ENCODE measurements at places on chromosomes 7 and 10.

DNA sequence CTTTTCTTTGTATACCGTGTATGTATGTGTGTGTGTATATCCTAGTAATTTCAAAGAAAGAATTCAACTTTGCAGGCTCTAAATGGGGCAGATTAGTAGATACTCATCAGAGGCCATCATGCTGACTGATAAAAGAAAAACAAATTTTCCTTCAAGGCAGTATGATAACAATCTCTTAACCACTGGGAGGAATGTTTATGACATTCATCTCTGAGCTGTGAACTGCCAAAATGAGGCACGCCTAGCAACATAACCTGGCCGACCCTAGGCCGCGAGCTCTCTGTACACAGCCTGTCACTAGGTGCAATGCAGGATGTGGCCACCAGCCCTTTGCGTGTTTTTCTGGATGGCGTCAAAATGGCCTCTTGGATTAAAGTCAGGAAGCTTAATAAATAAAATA lies 343.7 kb upstream of the GALNT17 start:
- peak; percentile 73 for DNase-seq

- DNase-seq: no peak
Observed at GRCh38 chr10:43201545-43202131, 63.4 kb downstream of the CSGALNACT2 start.

GRCh38 chr10:4885162-4885561 lies 59.2 kb downstream of the AKR1E2 start:
- DNase-seq: no peak

- DNase-seq: no peak
Observed at GRCh38 chr7:94041529-94041928, 37.4 kb upstream of the BET1 start.

All from HAP-1 (cell line).